Brain (organoid and tissue), 16 donors: ENCODE measurements at places on chromosomes 12 and 14.

GRCh38 chr12:51393676-51394545, 2.7 kb upstream of the GALNT6 start:
- no peak for DNase-seq

DNA sequence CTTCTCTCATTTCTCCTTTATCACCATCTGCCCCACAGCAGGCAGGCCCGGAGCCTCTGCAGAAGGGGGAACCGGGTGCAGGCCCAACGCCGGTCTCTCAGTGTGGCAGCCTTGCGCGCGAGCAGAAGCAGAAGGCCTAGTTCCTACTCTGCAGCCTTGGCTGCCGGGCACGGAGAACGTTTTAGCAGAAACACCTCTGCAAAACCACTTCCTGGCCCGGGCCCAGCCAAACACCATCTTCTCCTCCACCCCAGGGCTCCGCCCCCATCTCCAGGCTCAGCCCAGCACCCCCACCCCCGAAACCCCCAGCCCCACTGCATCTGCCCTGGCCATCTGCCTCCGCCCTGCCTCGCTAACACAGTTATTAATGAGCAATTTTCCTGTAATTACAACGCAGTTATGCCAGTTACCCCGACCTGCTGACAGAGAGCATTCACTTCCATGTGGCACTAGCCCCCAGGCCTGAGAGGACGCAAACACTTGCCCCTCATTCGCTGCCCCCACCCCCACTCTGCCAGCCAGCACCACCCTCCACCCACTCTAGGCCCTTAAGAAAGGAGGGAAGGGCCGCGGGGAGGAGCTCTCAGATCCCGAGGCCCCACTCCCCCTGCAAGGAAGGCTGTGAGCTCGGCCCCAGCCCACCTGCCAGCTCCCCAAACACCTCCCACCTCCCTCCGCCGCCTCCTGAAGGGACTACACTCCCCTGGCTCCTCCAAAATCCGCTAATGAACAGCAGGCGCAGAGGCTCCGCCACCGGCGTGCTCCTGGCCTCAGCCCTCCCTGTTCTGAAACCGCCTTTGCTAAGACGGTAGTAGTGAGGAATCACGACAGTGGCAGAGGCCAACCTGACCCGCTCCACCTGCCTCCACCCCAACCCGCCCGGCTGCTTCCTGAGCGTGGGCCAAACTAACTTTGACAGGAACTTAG, 44.7 kb upstream of the FBRSL1 start:
- DNase-seq, result peak; percentile 87

DNA sequence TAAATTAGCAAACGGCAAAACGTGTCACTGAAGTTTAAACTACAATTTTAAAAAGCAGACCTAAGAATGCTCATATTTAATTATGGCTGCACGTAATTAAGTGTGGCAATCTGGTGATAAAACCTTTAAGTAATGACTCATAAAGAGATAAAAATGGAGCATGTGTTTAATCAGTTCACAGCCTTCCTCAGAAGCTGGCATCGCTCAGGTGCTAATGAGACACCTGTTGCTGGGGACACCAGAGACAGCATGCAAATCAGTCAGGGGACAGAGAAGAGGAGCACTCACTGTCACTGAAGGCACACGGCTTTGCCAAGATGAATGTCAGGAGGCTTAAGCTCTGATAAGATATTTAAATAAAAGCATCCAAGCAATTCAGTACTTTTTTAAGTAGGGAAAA, 840.3 kb downstream of the GALC start:
- DNase-seq, result peak; percentile 83

- DNase-seq, result no peak
Observed at GRCh38 chr12:32944195-32944594, 47.6 kb upstream of the PKP2 start.

DNA sequence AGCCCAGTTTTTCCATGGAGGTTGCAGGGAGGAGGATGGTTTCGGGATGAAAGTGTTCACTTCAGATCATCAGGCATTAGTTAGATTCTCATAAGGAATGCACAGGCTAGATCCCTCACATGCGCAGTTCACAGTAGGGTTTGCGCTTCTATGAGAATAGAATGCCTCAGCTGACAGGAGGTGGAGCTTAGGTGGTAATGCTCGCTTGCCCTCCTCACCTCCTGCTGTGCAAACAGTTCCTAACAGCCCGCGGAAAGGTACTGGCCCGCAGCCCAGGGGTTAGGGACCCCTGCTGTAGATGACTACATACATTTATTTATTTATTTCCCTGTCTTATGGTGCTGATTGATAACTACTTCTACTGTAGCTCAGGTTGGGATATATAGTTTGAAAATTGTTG, 93.2 kb downstream of the FBXO33 start:
- DNase-seq, result no peak

- DNase-seq, result no peak
Observed at GRCh38 chr12:104752881-104753280, 205.2 kb downstream of the SLC41A2 start.
